ENCODE measurements at places on chromosomes 11 and 22.
A peak's percentile ranks its signal among the peaks of the same experiment; 100 is the strongest.

- DNase-seq = peak; percentile 82
These were observed 444 bp upstream of the TSKU start for GRCh38 chr11:76782531-76783293.

DNA sequence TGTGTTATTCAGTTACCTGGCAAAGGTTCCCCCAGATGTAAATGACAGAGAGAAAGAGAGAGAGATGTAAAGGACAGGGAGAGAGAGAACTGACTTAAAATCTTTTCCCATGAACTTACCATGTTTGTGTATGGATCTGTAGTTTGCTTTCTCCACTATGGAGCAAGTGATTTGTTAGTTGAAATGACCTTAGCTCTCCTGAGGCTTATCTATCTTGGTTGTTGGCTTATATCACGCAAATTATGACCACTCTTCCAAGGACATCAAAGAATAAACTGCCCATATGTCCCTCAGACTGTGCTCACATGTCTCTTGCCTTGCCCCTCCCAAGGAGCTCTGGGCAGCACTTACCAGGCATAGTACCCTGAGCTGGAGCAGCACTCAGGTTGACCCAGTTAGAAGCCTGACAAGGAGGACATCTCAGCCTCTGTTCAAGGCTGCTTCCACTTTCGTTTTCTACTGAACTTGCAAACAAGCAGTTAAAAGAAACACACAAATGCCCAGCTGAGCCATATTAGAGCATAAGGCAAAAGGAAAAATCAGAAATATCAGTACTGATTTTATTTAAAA is 95.3 kb upstream of the RCN1 start:
- peak; percentile 8 for DNase-seq

DNA sequence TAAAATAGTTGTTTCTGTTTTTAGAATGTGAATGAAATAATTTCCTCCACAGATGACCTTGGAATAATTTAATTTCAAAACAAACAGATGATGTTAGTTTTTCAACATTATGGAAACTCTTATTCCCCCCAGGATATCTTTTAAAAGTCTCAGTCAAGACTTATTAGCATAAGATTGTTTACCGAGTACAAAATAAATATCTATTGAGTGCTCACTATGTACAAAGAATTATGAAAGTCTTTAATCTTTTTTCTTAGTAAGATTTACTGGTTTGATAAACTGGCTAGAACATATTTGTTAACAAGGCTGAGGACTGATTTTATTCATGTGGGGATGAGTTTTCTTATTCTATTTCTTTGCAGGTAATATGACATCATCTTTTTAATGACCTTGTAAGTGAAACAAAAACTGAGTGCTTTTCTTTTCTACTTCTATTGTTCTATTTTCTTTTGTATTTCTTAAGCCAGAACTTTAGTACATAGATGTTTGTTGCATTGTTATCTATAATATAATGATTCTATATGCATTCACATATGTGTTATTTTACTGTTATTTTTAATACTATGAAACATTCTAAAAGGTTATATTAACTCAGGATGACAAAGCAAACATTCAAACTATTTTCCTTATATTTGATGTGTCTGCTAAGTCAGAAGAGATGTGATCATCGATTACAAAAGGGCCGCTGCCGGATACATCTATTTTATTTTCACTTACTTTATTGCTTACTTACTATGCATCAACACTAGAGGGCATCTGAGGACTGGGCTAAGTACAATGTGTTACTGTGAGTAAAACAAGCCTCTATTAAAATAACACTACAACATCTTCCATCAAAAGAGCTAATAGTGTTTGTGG is 111.0 kb upstream of the ARHGAP42 start:
- DNase-seq = peak; percentile 27

DNA sequence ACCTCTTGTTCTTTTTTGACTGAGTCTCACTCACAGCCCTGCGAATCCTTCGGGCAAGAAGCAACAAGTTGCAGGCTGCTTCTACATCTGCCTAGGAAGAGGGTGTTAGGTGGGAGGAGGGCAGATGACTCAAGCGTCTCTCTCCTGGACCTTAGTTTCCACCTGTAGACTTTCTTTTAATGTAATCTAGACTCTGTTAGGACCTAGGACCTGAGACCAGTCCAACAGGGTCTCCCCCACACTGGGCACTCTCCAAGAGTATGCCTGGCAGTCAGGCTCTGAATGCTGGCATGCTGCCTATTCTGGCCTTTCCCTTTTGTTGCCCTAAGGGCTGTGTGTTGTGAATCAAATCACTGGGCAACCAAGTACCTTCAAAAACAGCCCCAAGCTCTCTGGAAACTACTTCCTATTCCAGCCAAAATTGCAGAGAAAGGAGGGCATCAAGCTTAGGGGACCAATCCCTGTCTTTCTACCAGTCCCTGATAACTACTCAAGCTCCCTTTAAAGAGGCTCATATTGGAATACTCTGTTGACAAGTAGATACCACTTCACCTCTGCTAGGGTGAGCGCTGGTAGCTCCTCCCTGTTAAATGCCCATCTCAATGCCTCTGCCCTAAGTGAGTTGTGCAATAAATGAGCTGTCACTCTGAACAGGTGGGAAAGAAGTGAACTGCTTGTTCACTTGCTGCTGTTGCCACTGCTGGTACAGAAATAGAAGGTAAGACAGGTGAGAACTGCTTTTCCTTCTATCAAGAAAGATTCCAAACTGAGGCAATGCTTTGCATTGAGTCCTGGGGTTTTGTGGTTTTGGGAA is at the start of gene BBOX1:
TSS of gene BBOX1 (plus strand) at position 514 of the 814 bp plus-strand sequence. CDS start 14,616 bp downstream, outside the sequence.
- no peak for DNase-seq

- no peak for DNase-seq
These were observed 48.3 kb downstream of the LIF start for GRCh38 chr22:30198152-30198825.

- DNase-seq = no peak
These were observed 433.2 kb downstream of the SOX6 start for GRCh38 chr11:15923183-15923582.
